ENCODE measurements at places on chromosomes 11 and 22.

DNA sequence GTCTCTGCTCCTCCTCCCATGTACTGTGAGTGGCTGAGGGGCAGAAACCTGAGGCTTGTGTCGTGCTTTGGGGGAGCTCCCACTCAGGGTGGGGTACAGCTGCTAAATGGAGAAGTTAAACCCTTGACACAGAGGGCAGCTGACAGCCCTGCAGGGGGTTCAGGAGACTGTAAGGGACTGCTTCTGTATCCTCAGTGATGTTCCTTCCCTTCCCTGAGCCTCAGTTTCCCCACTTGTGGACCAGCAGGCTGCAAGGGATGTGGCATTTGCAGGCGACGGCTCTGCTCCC is 15.6 kb downstream of the SYNGR1 start:
- no peak overlapping the region for H3K27ac ChIP-seq
- H3K4me3 ChIP-seq: no peak overlapping the region
- DNase-seq: no peak
- H3K4me1 ChIP-seq: peaks cover 7% of the 10 kb centered on the region

DNA sequence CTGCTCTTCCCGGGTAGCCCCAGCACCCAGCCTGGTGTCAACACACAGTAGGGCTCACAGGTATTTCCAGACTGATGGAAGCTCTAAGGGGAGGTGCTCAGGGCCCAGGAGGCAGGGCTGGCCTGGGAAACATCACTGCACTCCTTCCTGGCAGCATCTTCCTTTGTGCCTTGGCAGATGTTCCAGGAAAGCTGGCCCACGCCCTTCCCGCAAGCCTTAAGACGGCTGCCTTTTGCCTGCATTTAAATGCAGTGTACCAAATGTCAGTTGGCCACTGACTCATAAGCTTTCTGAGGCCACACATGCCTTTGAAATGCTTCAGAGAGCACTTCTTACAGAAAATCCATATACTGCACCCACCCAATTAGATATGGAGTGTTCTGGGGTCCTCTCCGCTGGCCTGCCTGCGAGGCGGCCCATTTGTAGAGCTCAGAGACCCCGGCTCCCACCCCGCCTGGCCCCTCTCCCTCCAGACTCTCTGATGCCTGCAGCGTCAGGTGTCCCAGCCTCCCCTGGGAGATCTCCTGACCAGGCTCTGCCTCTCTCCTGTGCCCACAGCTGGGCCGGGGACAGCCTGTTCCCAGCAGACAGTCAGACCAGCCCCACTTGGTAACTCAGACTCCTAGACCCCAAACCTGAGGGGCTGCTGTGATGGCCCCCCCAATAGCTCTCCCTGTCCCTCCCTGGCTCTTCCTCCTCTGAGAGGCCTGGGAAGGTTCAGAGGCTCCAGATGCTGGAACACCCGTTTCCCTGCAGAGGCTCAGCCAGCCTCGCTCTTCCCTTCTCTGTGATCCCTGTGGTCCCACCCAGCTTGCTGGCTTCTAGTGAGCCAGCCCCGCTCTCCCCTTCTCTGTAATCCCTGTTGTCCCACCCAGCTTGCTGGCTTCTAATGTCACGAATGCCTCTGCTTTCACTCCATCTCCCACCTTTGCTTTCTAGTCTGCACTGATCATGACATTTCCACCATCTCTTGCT is 47.6 kb upstream of the THY1 start:
- H3K4me1 ChIP-seq: no peaks in the 10 kb centered on the region
- H3K27ac ChIP-seq: no peak overlapping the region
- H3K27me3 ChIP-seq: peaks cover 56% of the 10 kb centered on the region

- peaks cover 48% of the 10 kb centered on the region for H3K36me3 ChIP-seq
- no peak overlapping the region for H3K27ac ChIP-seq
Observed at GRCh38 chr11:78560153-78560552, 14.5 kb downstream of the NARS2 start.

GRCh38 chr11:63491636-63492372 is 837 bp upstream of the PLAAT5 start:
- peaks cover 34% of the 10 kb centered on the region for H3K27me3 ChIP-seq
- peaks cover 13% of the 10 kb centered on the region for H3K4me1 ChIP-seq
- no peak for DNase-seq
- peak overlapping the region; percentile 75 for H3K4me3 ChIP-seq

All from activated naive CD8-positive, alpha-beta T cell treated with anti-CD3 and anti-CD28 coated beads for 36 hours (primary cell).